ENCODE measurements at places on chromosomes 12 and 14. TPM values are rescaled to one million over a fixed set of nuclear protein-coding genes. Genes with fewer than 3 reads are reported as not detected.

Gene SERPINA6
- not detected for total RNA-seq

Gene ARHGEF40
- 5.8 TPM for total RNA-seq

Gene LRRC10
- not detected for total RNA-seq

Gene RHEBL1
- 1.5 TPM for total RNA-seq

Gene DHH
- 0.20 TPM for total RNA-seq

Gene KIF21A
- 3.8 TPM for total RNA-seq

Gene CPNE6
- total RNA-seq: not detected

Gene EGLN3
- 1.7 TPM for total RNA-seq

Gene TC2N
- 1.7 TPM for total RNA-seq

Gene TAS2R20
- total RNA-seq: 1.1 TPM

Gene KRT82
- total RNA-seq: not detected

Gene BTG1
- 16.6 TPM for total RNA-seq

Gene PIGH
- total RNA-seq: 9.4 TPM

Gene ARG2
- 39.7 TPM for total RNA-seq

Gene GZMH
- not detected for total RNA-seq

Gene IFNG
- not detected for total RNA-seq

Gene C1S
- under 0.01 TPM for total RNA-seq

Gene KRT81
- not detected for total RNA-seq

Gene GLI1
- total RNA-seq: not detected

Gene MYF6
- total RNA-seq: not detected

Gene NUP37
- 20.5 TPM for total RNA-seq
